ENCODE measurements at places on chromosomes 11 and 22.

DNA sequence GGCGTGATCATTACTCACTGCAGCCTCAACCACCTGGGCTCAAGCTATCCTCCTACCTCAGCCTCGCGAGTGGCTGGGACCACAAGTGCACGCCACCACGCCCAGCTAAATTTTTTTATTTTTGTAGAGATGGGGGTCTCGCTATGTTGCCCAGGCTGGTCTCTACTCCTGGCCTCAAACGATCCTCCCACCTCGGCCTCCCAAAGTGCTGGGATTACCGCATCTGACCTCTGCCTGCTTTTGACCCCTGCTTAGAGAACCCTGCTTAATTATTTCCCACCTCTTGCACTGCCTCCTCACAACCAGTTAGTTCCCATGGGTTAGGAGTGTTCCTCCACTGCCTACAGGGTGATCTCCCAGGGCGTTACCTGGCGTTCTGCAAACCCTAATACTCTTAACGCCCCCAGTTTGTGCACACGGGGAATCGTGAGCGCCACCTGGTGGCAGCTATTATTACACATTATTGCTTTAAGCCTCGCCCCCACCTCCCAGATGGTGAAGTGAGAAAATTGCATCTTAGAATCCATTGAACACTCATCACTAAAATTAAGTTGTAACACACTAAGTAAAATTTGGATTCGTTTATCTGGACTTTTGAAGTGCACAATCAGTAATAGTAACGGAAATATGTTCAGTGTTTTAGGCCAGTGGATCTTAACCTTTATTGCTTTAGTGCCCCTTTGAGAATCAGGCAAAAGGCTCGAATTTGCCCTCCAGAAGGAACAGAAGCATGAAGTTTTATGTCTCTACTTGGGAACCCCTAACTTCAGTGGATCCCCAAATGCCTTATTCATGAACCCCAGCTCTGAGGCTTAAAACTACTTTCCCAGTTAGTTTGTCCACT, 61.4 kb upstream of the ASPHD2 start:
- DNase-seq = no peak

DNA sequence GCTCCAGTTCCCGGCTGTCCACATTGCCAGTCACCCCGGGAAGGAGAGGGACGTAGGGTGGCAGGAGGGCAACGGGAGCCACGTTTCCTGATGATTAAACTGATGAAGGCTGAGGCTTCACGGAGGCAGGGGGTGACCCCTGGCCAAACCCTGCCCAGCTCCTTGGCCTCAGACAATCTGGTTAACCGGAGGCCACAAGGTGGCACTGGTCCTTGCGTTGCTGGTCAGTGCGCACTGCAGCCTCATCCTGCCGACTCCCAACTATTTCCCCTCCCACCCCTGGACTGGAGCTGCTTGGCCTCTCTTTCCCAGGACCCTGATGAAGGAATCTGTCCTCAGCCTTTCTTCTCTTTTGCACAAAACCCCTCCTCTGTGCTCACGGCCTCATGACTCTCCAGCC, 75.3 kb downstream of the PDE2A start:
- DNase-seq = no peak

DNA sequence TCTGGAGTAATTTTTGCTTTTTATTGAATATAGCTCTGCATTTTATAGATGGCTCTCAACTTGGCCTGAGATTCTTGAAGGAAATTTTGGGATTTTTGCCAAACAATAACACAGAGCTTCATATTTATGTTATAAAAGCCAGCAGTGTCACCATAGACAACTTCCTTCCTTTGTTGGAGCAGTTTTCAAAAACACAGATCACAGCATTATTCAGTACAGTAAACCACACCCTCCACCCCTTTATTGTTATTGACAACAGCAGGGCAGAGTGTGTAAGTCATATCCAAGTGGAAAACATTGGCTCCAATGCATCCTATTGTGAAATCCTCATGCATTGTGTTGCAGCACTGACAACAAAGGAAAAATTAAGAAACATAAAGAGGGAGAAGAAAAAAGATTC, 62.6 kb upstream of the PRSS23 start:
- no peak for DNase-seq

DNA sequence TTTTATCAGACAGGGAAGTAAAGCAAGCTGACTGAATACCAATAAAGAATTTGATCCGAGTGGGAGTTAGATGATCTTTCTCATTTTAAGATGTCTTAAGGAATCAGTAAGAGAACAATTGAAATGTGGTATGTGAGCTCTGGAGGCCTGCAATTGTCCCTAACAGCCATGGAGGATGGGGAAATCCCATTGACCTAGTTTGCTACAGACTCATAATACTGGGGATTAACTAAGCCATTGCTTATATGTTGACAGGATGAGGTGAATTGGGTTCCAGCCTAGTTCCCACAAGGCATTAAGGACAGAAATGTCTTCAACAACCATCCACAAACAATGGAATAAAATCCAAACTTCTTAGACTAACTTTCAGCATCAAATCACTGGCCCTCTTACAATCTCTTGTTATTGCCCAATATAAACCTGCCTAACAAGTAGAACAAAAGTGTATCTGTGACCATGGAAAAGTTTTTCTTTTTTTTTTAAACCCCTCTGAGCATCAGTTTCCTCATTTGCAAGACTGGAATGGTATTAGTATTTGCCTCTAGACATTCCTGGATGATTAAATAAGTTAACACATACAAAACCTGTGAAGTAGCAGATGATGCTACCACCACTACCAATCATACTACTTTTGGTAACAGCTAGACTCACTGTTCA, 773.2 kb downstream of the DLG2 start:
- DNase-seq = no peak

DNA sequence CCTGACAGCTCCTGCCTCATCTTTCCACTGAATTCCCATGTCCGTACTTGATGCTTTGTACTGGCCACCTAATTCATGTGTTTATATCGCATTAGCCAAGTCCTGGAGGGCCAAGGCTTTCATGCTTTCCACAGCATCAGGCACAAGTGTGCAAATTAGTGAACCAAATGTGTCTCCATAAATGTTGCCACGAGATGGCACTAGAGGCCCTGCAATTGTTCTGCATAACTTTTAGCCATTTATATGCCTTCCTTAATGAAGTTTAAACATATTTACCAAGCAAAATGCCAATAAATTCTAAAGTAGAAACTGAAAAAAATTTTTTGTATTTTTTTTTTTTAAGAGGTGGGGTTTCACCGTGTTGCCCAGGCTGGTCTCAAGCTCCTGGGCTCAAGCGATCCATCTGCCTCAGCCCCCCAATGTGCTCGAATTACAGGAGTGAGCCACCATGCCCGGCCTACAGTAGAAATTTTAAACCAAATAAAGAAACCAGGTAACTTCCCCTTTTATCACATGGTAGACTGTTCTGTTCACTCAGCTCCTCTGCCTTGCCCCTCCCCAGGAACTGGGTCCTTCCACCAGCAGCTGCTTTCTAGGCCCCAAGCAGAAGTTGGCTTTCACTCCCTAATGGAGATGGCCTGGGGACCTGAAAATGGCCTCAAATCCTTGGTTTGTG, 20.8 kb upstream of the IL18BP start:
- no peak for DNase-seq

- no peak for DNase-seq
Observed at GRCh38 chr11:104582431-104582830, 315.8 kb downstream of the CASP12 start.

DNA sequence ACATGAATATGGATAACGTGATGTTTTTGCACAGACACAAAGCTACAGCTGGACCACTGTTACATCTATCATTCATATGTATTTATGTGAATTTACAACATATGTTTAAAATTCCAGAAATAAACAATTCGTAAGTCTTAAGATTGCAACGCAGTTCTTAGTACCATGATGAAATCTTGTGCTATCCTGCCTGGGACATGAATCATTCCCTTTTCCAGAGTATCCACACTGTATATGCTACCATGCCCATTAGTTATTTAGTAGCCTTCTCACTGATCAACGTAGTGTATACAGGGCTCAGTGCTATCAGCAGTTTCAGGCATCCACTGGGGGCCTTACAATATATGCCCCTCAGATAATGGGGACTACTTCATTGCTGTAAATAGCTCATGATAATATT, 4.3 kb downstream of the ATL3 start:
- no peak for DNase-seq

DNA sequence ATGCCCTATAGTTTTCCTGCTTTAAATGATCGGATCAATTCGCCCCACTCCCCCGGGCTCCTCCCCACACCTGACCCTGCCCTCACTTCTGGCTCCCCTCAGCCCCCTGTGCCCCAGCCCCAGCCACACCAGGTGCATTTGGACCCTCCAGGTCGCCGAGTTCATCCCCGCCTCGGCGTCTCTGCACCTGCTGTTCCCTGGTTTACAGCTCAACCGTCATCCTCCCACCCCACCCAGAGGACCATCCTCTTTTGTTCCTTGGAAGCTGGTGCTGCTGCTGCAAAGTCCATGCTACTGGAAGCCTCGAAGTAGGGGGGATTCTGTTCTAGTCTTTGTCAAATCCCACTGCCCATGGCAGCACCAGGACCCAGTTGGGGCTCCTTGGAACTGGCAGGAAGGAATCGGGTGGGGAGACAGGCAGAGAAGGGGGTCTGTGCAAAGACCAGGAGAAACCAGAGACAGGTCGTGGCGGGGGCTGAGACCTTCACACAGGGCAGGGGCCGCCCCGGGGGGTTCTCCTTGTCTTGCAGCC, 4.5 kb upstream of the MUC5B start:
- no peak for DNase-seq

DNA sequence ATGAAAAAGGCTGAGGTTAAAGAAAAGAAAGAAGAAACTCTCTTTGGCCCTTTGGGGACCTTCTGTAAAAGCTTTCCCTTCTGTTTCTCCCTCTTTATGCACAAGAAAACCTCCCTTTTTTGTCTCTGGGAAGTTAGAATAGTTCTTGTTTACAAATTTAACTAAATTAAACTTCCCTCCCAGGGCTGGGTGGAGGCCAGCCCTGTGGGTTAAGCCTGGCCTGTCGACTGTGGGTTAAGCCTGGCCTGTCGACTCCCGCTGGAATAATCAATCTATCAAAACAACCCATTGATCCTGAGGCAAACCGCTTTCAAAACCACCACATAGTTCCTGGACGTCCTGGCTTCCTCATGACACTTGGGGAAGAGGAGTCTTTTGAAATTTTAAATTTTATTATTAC, 1.2 kb upstream of the DRG1 start:
- DNase-seq = no peak

GRCh38 chr22:26737262-26737661, 79.9 kb downstream of the MIAT start:
- no peak for DNase-seq

DNA sequence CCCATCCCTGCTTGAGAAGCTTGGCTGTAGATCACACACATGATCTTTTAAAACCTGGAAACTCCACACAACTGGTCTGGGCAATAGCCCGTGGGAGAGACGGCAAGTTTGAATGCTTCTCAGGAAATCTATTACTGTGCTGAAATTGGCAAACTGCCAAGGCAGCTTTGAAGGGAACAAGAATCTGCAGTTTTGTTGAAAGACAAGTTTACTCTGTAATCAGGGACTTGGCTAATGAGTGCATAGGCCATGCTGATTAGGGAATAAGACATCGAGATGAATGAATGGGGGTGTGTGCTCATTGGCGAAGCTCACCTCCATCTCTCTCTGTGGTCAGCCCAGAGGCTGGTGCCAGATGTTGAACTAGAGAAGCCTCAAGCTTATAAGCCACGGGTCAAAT, 218.8 kb downstream of the HIPK3 start:
- no peak for DNase-seq

DNA sequence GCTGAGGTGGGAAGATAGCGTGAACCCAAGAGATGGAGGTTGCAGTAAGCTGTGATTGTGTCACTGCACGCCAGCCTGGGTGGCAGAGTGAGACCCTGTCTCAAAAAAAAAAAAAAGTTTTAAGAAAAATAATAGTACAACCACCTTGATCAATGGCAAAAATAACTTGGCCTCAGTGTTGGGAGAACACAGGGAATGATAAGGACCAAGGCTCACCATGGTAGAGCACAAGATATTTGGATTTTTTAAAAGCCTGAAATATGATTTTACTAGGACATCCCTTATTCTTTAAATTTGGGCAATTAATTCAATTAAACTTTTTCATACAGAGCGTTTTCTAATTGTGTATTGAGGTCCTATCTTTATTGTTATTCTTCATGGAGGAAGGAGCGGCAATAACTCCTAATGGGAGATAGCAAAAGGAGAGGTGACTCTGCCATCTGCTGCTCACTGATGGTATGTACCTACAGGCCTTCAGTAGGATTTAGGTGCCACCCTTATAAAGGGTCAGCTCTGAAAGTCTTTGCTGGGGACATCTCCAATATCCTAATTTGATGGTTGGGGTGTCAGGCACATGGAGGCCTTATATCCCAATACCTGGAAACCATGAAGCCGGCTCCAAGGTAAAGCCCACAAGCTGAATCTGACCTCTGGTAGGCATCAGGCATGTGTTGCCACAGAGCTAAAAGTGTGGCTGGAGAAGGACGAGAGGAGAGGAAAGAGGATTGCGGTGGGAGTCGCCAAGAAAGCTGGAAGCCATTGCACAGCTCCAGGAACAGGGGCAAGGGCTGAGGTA, 21.9 kb upstream of the POLD3 start:
- no peak for DNase-seq

DNA sequence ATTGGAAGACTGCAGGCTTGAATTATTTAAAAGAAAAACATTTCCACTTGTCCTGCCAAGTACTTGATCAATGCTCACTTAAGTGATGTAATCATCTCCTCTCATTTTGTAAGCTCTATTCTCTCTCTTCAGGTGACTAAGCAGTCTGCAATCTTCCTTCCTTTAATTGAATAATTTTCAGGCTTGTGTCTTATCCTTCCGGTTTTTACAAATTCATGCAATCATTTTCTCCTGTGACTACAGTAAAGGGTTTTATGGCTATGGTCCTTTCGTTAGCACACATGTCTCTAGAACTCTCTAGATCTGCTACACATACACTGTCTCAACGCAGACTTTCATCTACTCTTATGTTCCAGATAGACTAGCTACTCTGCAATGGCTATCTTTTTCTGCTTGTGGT, 12.6 kb upstream of the UPB1 start:
- no peak for DNase-seq

DNA sequence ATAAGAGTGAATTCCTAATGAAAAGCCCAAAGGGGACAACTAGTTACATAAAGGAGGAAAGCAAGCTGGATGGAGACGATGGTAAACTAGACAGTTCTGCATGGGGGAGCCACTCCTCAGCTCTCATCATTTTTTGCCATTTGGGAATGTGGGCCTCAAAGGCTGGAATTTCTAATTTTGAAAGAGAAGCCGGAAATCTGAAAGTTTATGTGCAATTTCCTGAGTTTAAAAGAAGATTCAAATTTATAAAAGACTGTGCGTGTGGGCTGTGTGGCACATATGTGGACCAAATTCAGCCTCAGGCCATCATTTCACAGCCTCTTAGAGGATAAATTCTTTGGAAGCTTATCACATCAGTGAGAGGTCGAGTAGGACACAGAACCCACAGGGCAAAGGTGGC, 18.3 kb upstream of the CRY2 start:
- DNase-seq = no peak

GRCh38 chr11:64268025-64268892, 16.2 kb downstream of the BAD start:
- no peak for DNase-seq

- DNase-seq = no peak
Observed at GRCh38 chr22:36471341-36471821, 10.1 kb downstream of the TXN2 start.

- DNase-seq = no peak
Observed at GRCh38 chr11:25910086-25910485, 421.8 kb upstream of the ANO3 start.

Measured in GOT3 (cell line).